ENCODE measurements at places on chromosomes 11 and 22.

- no peak for DNase-seq
Measured at GRCh38 chr11:111569476-111569875, 29.0 kb downstream of the LAYN start.

DNA sequence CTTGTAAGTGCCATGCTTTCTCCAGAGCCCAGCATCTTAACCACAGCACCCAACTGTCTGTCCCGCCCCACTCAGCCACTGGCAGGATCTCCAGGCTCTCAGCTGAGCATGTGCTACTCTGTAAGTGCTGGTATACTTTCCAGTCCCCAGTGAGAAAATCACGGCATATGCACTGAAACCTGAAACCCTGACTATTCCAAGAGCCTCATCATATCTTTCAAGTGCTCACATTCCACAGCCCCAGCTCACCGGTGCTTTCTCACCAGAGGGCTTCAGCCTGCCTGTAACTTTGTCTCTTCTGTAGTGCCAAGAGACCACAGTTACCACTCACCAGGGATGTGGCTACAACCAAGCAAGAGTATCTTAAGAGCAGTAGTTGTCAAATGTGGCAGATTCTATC is 24.4 kb upstream of the PAMR1 start:
- DNase-seq, result no peak

- no peak for DNase-seq
Measured at GRCh38 chr22:43521716-43522115, 109.9 kb downstream of the MPPED1 start.

GRCh38 chr11:133253570-133253969 is 278.7 kb downstream of the OPCML start:
- no peak for DNase-seq

- no peak for DNase-seq
Measured at GRCh38 chr11:134537296-134537695, 125.3 kb upstream of the B3GAT1 start.

DNA sequence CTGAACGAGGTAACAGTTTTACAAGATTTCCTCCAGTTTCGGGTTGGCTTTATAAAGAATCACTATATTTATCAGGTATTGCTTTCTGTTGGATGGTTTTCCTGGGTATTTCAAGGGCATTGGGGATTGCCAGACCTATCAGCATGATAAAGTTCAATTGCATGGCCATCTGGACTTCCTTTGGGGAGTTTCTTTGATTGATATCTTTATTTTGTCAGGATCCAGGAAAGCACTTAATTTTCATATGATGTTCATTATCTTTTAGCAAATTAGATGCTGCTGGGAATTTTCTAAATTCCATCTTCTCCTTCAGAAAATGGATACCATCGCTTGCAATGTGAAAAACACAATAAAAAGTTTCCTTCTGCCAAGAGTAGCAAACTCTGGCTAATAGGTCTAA is 21.2 kb downstream of the RFPL2 start:
- DNase-seq, result no peak

All from substantia nigra (tissue), 51 donors.